RCC 7860 (cell line): ENCODE measurements at places on chromosomes 5 and 9.

DNA sequence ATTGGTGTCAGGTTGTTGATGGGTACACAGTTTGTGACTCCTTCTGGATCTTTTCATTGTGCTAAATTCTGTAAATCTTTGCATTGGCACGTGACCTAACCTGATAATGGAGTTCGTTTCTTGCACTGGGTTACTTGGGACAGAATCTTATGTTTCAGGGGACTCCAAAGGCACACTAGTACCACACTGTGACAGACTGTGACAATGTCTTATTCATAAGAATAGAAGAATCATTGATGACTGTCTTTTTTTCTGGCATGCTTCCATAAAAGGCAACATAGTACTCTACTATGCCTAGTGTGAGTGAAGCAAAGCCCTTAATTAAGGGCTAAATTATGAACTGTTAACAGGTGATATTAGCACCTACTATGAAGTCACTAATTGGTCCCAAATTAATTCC, 35.4 kb upstream of the RICTOR start:
- no peak for DNase-seq

GRCh38 chr5:171436804-171437285, 17.4 kb downstream of the FGF18 start:
- DNase-seq: no peak

- no peak for DNase-seq
Measured at GRCh38 chr5:40499007-40499406, 180.7 kb upstream of the PTGER4 start.

DNA sequence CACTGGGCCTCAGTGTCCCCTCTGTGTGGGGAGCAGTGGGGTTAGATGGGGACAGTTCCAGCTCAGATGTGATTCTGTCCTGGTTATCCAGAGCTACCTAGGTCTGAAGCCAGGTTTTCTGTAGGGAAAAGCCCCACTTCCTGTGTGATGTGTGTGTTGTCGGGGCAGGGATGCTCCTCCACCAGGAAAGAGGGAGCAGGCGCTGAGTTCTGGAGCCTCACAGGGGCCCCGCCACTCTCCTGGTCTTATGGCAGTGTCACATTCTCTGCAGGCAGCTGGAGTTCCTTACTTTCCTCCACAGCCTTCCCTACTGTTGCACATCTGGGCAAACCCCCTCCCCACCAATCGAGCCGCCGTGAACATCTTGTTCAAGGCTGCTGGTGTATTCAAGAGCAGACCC, 39.1 kb upstream of the GRHPR start:
- no peak for DNase-seq

GRCh38 chr5:151663617-151664293, 23.0 kb downstream of the SPARC start:
- no peak for DNase-seq

- no peak for DNase-seq
Measured at GRCh38 chr5:73214996-73215395, 42.0 kb downstream of the TMEM174 start.

DNA sequence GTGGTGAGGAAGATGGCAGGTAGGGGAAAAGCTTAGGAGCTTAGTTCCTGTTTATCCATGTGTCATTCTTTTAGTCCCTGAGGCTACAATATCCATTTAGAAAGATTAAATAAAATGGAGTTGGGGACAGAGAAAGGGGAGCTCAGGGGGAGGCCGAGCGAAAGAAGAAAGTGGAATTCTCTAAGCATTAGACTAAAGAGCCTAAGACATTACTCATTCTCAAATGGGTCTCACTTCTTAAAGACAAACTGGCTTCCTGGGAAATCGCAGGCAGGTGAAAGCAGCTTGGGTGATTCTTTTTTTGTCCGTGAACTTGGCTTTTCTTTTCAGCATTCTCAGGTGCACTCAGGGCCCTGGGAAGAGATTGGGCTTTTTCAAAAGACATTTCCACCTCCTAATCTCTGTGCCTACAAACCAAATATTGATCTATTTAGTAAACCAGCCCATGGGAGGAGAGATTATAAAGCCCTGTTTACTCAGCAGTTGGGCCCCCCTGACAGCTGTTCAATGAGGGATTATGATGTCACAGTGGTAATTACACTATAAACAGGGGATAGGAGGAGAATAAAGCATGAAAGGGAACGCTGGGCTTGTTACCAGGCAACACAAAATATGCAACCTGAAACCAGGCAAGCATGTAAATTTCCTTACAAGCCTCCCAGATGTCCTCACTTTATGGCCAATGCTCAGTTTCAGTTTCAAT, 584.0 kb downstream of the ACTL7B start:
- DNase-seq: peak; percentile 40

- DNase-seq: no peak
Measured at GRCh38 chr9:15744196-15744595, 191.4 kb downstream of the CCDC171 start.

- DNase-seq: no peak
Measured at GRCh38 chr5:174454464-174454863, 269.9 kb upstream of the MSX2 start.

GRCh38 chr5:132444061-132444460, 46.5 kb downstream of the IRF1 start:
- DNase-seq: no peak

GRCh38 chr9:134521817-134522501, 119.6 kb upstream of the COL5A1 start:
- DNase-seq: no peak

- no peak for DNase-seq
Measured at GRCh38 chr9:87604886-87605588, 107.4 kb downstream of the DAPK1 start.

GRCh38 chr9:114883709-114884108, 46.7 kb downstream of the TNFSF8 start:
- no peak for DNase-seq

GRCh38 chr9:110255463-110256379, 586 bp downstream of the TXN start:
- peak; percentile 79 for DNase-seq

DNA sequence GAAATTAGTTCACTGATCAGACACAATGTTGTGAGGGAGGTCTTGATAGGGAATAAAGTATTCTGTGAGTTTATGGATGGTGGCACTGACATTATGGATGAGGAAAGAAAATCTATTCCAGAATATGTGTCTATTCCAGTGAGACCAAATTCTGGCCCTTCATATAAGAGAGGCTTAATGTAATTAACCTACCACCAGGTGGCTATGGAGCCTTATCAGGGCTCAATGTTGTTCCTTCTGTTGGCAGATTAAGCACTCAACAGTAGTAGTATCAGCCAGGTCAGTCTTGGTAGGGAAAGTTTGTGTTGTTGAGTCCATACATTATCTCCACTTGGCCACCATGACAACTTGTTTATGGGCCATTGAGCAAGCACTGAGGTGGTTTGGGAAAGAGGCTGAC, 41.7 kb upstream of the BARX1 start:
- DNase-seq: no peak

GRCh38 chr5:33148076-33148513, 292.7 kb upstream of the TARS1 start:
- DNase-seq: peak; percentile 82

- DNase-seq: no peak
Measured at GRCh38 chr5:32538031-32538547, 47.3 kb upstream of the SUB1 start.

DNA sequence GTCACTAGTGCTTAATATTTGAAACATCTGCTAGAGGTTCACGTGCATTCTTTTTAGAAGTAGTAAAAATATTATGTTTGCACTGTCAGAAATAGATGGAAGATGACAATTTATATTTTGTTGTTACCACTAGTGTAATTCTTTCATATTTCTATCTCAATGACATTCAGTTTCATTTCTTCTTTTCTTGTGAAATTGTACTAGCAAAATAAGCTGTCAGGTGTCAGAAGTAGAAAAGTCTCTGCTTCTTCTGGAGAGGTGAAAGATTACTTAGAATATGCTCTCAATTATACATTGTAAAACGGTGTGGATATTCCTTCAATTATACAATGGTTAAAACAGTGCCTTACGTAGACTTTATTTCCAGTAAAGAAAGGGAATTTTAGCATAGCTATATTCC, 395.4 kb downstream of the CSNK1G3 start:
- DNase-seq: no peak

- DNase-seq: no peak
Measured at GRCh38 chr9:93207860-93208734, 24.2 kb downstream of the WNK2 start.

GRCh38 chr5:166602271-166602670, 1689.2 kb upstream of the WWC1 start:
- DNase-seq: no peak
